ENCODE measurements at places on chromosomes 11 and 22.

DNA sequence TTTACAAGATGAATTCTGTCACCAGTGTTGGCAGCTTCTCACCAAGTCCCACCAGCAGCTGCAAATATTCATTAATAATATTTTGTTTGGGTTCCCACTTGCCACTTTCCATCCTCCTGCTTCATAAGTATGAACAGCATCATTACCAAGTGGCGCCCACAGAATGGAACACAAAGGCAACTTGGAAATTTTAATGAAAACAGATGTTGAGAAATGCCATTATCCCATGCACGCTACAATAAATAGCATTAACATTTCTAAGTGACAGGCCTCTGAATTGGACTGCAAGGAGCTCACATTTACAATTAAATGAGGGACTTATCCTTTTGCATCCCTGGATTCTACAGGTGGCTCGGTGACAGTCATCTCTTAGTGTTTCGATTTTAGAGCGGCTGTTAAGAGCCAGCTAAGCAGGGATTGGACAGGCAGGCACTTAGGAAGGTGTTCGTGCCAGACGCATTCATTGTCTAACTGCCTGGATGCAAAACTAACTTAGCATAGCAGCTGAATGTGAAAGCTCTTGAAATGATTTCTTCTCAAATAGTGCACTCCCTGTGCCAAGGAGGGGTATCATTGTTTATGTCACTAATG, 170.3 kb downstream of the KIRREL3 start:
- no peak for DNase-seq

- DNase-seq: no peak
Observed at GRCh38 chr11:129720156-129720555, 95.5 kb upstream of the TMEM45B start.

- DNase-seq: no peak
Observed at GRCh38 chr11:69365558-69365957, 71.6 kb downstream of the MYEOV start.

- peak; percentile 29 for DNase-seq
Observed at GRCh38 chr11:59556917-59557348, 45.6 kb downstream of the OR4D9 start.

DNA sequence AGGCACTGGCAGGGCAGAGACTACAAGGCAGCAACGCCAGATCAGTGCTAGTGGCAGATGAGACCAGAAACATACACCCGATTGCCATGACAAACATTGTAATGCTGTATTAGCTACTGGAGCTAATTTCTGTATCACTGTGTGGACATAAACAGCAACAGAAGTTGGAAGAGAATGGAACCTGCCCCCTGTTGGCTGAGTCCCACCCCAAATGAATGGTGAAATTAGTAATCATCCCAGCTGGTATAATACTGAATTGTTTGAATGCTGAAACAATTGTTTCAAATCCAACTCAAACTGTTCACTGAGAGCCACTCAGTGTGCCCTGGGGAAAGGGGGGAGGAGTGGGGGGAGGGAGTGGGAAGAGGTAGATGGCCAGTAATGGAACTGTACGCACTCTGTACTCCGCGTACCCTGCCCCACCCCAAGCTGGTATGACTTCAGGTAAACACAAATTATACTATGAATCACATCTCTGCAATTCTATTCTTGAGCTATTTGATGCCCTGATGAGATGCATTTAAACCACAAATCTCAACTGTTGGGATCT, 11.2 kb upstream of the BIRC3 start:
- no peak for DNase-seq

Measured in common myeloid progenitor, CD34-positive (primary cell).